Right atrium auricular region (tissue), 2 donors: ENCODE measurements at places on chromosomes 5 and 9. TPM values are rescaled to one million over a fixed set of nuclear protein-coding genes. Genes with fewer than 3 reads are reported as not detected.
A peak's percentile ranks its signal among the peaks of the same experiment; 100 is the strongest.

Gene SLC46A2
- 0.43 TPM for total RNA-seq

Gene MEIKIN
- total RNA-seq, result not detected

Gene GABRP
- total RNA-seq, result 0.16 TPM

Gene THBS4
- 91.5 TPM for total RNA-seq

- DNase-seq, result no peak
Measured at GRCh38 chr5:123028222-123028621, 8.3 kb downstream of the PPIC start.

DNA sequence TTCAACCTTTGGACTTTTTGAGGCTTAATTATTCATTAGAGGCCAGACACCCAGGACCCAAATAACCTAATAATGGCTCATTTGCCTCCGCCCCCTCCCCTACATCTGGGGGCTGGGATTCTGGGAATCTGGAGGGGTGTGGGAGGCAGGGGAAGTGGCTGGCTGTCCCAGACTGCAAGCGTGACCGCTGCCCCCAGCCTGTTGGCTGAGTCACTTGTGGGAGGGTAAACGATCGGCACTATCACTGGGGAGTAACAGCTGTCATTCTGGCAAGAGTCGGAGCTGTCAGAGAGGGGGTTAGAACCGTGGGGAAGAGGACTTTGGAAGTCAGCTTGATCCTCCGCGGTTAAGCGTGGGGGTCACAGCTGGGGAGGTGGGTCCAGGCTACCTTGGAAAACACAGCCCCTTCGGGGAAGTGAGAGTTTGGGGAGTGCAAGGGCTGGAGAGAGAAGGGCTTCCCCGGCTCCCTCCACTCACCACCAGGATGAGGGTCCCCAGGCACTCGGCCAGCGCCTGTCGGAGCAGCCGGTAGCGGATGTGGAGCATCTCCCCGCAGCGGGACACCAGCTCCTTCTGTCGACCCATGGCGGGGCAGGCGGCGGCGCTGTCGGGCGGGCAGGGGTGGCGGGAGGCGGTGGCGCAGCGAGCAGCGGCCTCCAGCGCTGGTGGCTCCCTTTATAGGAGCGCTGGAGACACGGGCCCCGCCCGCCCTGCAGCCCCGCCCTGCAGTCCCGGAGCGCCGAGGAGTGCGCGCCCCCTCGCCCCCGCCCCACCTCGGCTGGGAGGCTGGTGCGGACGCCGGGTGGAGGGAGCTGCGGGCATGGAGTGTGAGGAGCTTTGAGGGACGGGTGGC lies at the start of gene AQP3:
TSS of gene AQP3 (minus strand) at position 648 of the 853 bp plus-strand sequence. CDS start at position 585, 63 bp downstream.
- peak; percentile 71 for DNase-seq
